ENCODE measurements at places on chromosomes 7 and 10.

DNA sequence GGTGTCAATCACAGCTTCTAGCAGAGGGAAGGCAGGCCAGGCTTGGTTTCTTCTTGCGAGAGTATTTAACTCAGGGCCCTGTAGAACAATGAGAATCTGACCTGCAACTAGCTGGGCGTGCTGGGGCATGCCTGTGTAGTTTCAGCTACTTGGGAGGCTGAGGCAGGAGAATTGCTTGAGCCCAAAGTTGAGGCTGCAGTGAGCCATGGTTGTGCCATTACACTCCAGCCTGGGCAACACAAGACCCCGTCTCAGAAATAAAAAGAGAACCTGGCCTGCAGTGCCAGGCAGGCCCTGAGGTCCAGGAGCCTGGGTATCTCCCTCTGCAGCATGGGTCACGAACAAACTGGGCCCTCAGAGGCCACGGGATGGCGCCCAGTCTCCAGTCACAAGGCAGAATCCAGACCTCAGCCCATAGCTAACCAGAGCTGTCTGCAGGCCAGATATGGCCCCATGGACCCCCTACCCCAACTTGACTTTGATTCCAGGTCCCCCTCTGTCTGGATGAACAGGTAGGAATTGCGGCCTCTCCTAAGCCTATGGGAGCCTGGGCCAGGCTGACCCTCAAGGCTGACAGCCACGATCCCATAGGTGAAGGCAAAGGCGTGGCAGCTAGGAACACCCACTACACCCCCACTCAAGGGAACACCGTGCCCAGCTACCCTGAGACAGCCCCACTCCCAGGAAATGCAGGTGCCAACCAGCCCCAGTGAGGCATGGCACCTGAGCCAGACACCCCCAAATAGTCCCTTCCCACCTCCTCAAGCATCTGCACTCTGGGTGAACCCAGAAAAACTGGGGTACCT, 102.7 kb upstream of the TNRC18 start:
- no peak for DNase-seq

- DNase-seq = no peak
These were observed 10.7 kb downstream of the CEP41 start for GRCh38 chr7:130430115-130430514.

DNA sequence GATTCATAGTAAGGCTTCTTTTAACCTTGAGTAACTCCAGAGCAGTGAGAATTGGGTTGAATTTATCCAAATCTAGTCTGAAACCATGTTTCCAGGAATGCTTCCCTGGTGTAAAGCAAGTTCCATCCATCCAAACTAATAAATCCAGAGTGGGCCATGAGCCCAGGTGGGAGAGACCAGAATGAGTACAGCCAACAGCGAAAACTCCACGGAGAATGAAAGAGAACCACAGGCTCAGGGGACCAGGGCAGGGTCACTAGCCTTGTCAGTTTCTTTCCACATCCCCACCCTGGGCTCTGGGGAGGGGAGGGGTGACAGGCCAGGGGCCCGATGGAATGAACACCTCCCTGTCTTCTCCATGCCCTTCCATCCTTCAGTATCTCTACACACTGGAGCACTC, 180.1 kb downstream of the NEURL1 start:
- DNase-seq = no peak

DNA sequence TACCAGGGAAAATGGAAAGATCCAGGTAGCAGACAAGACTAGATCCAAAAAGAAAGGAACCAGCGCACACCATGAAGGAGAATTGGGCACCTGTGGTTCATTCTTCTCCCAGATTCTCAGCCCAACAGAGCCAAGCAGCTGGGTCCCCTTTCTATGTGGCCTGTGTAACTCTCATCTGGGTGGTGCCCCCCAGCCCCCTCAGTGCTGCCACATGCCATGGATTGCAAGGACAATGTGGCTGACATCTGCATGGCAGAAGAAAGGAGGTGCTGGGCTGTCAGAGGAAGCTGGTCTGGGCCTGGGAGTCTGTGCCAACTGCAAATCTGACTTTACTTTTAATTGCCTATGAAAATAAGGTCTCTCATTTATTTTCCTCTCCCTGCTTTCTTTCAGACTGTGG, 21.4 kb downstream of the PRSS2 start:
- no peak for DNase-seq

DNA sequence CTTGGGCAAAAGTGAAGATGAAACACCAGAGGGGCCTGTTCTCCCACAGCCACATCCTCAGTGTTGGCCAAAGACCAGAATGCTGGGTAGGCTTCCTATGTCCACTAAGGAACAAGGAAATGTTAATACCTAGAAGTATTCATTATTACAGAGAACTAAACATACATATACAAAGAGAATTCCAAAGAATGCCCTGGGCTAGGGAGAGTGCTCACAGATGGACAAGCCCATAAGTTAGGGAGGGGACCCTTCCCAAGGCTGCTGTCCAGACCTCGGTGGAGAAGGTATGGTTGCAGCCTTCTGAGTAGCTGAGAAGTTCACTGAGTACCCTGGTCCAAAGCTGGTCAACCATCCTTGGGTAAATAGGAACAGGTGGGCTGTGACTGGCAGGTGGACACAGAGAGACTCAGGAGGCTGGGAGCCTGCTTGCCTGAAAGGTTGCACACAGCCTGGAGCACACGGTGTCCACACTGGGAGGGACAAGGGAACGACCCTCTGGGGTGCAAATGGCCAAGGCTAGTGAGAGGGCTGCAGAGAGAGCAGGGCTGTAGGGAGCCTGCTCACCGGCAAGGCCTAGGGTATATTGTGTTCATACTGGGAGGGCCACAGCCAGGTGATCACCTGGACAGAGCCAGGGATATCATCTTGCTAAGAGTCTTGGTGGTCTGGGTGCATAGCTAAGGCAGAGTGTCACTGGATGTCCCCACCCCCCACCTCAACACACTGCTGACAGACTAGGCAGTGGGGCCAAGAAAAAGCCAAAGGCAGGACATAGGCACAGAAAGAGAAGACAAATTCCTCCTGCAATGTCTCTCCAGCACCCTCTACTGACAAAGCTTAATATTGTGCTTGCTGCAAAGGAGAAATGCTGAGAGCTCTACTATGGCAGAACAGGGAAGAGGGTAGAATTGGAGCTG, 40.3 kb downstream of the CPVL start:
- DNase-seq = no peak

DNA sequence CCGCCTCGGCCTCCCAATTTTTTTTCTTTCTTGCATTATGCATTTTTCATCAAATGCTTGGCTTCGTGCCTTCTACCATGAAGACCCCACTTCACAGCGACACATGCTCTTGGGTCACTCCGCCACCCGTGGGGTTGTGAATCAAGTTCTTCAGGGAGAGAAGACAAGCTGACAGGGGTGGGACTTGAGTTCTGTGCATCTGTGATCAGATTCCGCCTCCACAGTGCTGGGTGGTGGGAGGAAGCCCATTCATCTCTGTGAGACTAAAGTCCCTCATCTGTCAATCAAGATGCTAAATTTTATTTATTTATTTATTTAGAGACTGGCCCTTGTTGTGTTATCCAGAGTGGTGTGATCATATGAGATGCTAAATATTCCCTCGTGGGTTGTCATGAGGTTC, 333.0 kb downstream of the DPP6 start:
- no peak for DNase-seq

DNA sequence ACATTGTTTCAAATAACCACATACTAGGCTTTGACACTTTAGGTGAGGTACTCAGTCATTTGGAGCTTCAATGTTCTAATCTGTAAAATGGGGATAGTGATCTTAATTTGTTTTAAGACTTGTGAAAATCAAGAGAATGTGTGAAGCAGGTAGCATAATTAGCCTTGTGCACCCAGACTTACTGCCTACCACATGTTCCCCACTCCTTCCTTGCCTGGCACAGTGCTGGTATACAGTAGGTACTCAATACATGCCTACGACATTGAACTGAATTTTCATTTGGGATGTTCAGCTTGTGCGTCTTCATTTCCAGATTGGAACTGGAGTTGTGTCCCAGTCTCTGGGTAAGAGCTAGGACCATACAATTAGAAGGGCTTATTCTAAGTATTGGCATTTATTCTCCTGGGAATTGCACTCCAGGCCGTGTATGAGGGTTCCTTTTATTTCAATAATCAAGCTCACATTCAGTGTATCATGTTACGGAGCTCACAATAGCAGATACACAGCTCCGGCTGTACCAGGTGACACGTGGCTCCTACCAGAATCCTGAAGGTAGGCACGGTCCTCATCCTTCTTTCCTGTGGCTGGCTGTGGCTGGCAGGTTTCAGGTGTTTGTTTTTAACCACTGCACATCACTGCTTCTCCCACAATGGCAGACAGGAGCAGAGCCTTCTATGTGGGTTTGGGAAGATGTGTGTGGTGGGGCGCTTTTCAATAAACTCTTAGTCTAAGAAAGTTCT, 109.4 kb upstream of the PDCD4 start:
- no peak for DNase-seq

All from activated CD8-positive, alpha-beta memory T cell treated with anti-CD3 and anti-CD28 coated beads for 4 hours (primary cell).